Ammon's horn (tissue), 1 donor: ENCODE measurements at places on chromosomes 2 and 18.

- DNase-seq: no peak
Observed at GRCh38 chr2:22290302-22290701, 1094.7 kb upstream of the KLHL29 start.

- DNase-seq: no peak
Observed at GRCh38 chr2:112787294-112787693, 3.0 kb upstream of the IL1A start.

- DNase-seq: no peak
Observed at GRCh38 chr2:112001136-112001715, 53.8 kb upstream of the TMEM87B start.

- no peak for DNase-seq
Observed at GRCh38 chr2:38876407-38876806, 631 bp downstream of the MORN2 start.
